NCI-H2029 treated with DMSO at 0.1 percent for 48 hours (cell line): ENCODE measurements at places on chromosomes 11 and 22.

DNA sequence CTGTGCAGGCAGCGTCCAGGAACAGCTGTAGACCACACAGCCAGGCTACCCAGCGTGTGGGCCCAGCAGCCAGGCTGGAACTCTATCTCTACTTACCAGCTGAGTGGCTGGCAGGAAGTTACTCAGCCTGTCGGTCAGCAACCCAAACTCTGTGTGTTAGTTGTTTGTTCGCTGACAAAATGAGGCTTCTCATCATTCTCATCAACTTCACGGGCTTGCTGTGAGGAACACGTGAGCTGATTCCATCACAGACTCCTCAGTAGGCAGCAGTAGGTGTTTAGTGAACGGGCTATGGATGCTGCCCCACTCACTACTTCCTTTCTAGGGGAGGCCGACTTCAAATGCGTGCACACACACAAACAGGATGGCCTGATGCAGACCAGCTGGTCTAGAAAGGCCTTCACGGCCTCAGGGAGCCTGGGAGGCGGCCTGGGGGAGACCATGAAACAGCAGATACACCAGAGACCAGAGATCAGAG lies 830 bp upstream of the SPDYC start:
- DNase-seq: no peak

DNA sequence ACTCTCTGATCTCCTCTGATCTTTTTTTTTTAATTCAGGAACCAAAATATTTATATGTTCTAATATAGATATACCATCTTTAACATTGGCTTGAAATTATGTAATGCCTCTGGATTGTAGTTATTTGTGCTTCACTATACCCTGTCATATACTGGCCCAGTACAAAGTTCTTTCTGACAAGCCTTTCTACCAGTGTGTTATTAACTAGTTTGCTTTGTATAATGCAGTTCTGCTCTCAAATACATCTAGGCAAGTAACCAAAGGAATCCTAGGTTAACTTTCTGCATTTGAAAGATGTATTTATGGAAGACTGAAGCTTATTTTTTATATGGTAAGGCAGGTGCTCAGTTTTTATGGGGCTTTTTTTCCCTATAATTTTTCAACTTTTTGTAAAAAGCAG lies 36.1 kb downstream of the ARHGEF12 start:
- no peak for DNase-seq

- DNase-seq: no peak
Measured at GRCh38 chr11:13343067-13343466, 65.5 kb downstream of the BMAL1 start.

GRCh38 chr22:23267226-23268043 lies 87.1 kb downstream of the BCR start:
- DNase-seq: no peak

- DNase-seq: peak; percentile 54
Measured at GRCh38 chr11:77154381-77155081, 26.5 kb downstream of the MYO7A start.

DNA sequence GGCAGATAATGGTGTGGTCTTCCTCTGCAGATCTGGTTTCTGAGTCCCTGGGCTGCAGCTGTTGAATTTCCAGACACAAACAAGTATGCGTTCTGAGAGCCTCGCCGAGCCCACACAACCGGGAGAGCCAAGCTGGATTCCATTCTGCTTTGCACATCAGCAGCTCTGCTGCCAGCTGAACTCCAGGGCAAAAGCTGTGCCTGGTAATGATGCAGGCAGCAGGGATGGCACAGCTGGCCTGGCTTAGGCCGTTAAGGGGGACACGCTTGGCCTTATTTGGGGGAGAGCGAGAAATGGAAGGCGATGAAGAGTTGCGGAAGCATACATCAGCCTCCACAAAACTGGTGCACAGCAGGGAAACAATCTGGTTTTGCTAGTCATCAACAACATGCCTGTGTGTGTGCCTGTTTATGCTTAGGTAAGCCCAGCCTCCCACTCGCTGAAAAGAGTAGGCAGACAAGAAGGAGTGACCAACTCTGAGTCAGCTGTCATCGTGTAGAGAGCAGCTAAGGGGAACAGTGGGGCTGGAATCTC lies 25.1 kb downstream of the ADAMTS8 start:
- no peak for DNase-seq

DNA sequence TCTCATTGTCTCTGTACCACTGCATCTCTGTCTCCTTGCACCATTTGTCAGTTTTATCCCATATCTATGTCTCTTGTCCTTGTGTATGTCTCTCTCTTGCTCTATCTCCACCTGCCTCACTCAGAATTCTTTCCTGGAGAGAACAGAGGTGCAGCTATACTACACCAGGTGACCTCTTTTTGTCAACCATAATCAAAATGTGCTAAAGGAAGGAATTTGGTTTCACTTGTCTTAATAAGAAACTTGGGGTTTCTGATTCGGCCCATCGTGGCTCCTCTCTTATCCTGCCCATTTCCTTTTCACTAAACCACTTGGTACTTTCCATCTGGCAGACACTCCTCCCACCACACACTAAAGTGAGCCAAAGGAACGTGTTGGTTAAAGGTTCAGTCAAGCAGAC lies 2.0 kb upstream of the C11orf42 start:
- DNase-seq: no peak

GRCh38 chr11:110858547-110858921 lies 146.3 kb upstream of the ARHGAP20 start:
- DNase-seq: no peak

- no peak for DNase-seq
Measured at GRCh38 chr22:49240016-49240380, 587.7 kb downstream of the BRD1 start.

- DNase-seq: no peak
Measured at GRCh38 chr22:28118957-28119631, 200.0 kb upstream of the PITPNB start.

- DNase-seq: no peak
Measured at GRCh38 chr11:134332189-134332631, 422 bp downstream of the GLB1L2 start.

GRCh38 chr11:69321877-69322361 lies 28.0 kb downstream of the MYEOV start:
- no peak for DNase-seq

GRCh38 chr11:10991393-10991792 lies 133.5 kb upstream of the ZBED5 start:
- no peak for DNase-seq

GRCh38 chr11:19689281-19690000 lies 23.2 kb upstream of the NAV2 start:
- DNase-seq: no peak

GRCh38 chr11:118112711-118113430 lies 26.1 kb upstream of the SMIM35 start:
- DNase-seq: no peak
